ENCODE measurements at places on chromosomes 2 and 18.

DNA sequence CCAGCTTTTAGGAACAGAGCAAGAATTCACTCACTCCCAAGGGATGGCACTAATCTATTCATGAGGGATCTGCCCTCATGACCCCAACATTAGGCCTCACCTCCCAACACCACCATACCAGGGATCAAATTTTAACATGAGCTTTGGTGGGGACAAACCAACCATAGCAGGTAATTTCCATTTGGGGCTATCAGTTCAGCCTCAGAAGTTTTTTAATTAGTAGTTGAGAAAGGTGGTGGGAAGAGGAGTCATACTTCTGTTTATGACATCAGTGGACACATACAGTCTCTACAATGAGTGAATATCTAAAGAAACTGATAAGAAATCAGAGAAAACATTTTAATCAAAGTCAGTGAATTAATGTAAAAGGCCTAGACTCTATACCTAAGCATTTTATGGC is 59.6 kb upstream of the EMILIN2 start:
- DNase-seq = no peak

GRCh38 chr18:79596446-79597175 is 83.0 kb upstream of the CTDP1 start:
- no peak for DNase-seq

GRCh38 chr2:203040966-203041521 is 26.4 kb downstream of the NBEAL1 start:
- no peak for DNase-seq

- DNase-seq = no peak
Measured at GRCh38 chr2:213789940-213790339, 505.7 kb downstream of the SPAG16 start.

- DNase-seq = peak; percentile 45
Measured at GRCh38 chr18:45690975-45691815, 32.8 kb upstream of the SLC14A1 start.

DNA sequence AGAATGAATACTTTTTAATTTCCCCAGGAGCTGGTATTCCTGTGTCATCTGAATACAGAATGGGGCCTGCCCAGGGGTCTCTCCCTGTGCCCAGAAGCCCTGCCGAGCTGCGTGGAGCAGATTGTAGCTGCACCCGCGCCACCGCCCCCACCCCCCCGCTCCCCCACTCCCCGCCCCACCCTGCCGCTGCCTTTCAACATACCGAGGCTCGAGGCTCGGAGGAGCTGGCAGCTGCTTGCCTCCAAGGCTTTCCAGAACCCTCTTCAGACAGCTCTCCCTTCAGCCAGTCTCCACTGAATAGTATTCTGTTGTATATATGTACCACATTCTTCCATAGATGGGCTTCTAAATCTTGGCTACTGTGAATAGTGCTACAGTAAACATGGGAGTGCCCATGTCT is 150.7 kb downstream of the TSN start:
- DNase-seq = no peak

DNA sequence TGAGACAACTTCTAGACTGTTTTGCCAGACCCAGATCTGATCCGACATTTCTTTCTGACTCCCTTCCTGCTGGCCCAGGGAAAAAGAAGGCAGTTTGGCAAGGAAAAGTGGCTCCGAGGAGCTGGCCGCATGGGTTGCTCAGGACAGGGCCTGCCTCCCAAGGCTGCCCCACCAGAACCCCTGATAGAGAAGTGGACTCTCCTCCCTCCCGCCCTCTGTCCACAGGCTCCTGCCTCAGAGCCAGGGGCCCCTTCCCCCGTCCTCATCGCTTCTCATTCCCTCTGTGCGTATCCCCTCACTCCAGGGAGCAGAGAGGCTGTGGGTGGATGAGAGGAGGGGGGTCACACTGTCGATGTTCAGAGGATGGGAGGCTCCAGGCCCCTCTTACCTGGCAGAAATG is 110.2 kb downstream of the TNS1 start:
- no peak for DNase-seq

- no peak for DNase-seq
Measured at GRCh38 chr2:188091220-188091619, 200.5 kb upstream of the GULP1 start.

DNA sequence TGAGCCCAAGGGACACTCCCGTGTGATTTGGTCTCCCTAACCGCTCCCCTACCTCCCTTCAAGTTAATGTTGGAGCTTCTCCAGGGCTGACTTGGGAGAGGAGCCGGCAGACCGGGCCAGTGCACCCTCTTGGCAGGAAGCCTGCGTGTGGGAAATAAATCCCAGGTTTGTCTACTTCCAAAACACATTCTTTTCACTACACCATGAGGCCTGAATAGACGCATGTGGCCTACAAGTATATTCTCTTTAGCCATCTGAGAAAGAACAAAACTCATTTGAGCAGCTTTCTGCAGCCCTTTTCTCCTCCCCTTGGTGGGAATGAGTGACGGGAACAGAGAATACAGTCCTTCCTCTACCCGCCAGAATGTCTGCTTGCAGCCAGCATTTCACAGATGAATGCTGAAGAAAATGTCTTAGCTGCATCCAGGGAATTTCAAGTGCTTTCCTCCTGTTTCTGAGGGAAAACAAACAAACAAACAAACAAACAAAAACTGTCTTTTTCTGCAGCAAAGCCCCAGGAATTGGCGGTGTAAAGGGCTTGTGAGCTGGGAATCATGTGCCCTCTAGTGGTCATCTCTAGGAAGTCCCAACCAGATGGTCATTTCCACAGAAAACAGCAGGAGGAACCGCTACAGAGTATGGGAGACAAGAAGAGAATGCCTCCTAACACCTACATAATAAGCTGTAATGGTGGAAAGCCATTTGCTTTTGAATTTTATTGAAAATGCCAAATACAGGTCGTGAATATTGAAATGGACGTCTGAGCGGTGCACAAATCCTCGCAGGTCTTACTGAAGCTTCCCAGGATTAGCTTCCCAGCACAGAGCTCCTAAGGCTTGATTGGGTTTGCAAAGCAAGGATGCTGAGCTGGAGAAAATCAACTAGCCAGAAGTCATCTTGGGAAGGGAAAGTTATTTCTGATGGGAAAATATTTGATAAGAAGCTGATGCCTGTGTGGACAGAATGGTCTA is 41.2 kb upstream of the DAPL1 start:
- DNase-seq = peak; percentile 51

GRCh38 chr2:8620611-8621382 is 61.1 kb upstream of the ID2 start:
- no peak for DNase-seq

DNA sequence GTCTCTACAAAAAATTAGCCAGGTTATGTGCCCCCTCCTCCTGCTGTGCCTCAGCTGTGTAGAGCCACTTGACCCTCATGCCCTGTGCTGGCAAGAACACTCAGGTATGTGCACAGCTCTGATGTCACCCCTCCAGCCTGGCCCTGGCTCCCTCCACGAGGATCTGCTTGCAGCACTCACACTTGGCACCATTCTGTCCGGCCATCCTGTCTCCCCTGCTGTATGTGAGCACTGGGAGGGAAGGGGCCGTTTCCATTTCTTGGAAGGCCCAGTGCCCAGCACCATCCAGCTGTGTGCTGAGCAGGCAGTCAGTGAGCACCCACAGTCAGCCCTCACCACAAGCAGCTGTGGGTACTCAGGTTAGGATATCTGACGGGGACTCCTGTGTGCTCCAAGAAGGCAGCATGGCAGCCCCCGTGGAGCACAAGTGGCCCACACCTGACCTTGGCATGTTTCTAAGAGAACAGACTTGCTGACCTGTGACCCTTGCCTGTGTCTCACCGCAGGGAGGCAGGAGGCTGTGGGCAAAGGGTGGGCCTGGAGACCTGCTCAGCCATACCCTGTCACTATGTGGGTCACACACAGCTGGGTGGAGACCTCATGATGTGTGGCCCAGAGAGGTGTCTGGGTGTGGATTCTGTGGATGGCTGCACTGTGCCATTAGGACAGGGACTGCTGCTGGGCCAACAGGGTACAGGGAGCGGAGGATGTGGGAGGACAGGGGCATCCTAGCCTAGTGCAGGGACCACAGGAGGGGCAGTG is 31.5 kb downstream of the USP34 start:
- DNase-seq = no peak

DNA sequence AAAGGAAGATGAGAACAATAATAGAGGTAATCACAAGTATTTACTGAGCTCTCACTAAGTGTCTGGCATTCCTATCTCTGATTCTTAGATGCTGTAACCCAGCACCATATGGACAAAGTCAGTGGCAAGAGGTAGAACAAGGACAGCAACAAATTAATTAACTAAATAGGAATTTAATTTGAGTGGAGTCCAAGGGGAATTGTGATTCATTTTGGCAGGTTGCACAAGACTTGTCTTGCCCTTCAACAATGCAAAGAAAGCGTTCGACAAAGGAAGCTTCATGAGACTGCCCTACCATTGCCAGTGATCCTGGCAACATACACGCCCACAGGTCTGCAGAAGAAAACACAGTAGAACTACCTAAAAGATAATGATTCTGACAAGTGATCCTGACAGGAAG is 221.6 kb downstream of the RBM43 start:
- DNase-seq = no peak

- no peak for DNase-seq
Measured at GRCh38 chr18:42798606-42799170, 316.8 kb downstream of the RIT2 start.

DNA sequence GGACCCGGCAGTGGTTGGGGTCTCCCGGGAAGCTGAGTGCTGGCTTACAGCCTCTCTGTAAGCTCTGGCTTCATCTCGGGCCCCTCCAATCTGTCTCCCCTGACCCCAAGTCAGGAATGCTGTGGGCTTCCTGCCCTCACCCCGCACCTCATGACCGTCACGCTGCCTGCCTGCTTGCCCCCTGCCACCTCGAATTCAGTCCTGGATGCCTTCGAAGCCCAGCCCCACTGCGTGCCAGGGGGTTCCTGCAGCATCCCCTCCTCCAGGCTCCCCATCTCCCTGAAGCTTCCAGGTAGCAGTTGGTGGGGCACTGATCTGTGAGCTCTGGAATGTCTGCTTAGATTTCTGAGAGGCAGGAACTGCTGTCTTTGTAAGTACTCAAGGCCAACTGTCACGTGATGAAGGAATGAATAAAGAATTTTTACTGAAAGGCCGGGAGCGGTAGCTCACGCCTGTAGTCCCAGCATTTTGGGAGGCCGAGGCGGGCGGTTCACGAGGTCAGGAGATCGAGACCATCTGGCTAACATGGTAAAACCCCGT is 6.5 kb downstream of the CLHC1 start:
- DNase-seq = no peak

GRCh38 chr2:168639441-168639898 is 163.0 kb upstream of the NOSTRIN start:
- DNase-seq = no peak

GRCh38 chr2:171325886-171326585 is 107.8 kb downstream of the METTL8 start:
- no peak for DNase-seq

DNA sequence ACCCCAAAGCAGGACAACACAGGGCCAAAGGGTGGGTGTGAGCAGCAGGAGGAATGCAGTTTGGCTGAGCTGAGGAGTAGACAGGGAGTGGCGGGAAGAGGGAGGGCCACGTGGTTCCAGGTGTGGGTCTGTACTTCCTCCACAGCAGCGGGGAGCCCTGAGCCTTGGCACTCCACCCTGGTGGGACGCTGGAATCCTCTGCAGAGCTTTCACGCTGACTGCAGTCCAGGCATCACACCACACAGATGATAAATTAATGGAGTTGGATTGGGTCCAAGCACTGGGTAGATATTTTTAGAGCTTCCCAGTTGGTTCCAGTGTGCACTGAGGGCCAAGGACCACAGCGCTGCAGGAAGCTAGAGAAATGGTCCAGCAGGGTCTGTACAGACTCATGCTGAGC is 67.0 kb upstream of the TMEM200C start:
- no peak for DNase-seq

DNA sequence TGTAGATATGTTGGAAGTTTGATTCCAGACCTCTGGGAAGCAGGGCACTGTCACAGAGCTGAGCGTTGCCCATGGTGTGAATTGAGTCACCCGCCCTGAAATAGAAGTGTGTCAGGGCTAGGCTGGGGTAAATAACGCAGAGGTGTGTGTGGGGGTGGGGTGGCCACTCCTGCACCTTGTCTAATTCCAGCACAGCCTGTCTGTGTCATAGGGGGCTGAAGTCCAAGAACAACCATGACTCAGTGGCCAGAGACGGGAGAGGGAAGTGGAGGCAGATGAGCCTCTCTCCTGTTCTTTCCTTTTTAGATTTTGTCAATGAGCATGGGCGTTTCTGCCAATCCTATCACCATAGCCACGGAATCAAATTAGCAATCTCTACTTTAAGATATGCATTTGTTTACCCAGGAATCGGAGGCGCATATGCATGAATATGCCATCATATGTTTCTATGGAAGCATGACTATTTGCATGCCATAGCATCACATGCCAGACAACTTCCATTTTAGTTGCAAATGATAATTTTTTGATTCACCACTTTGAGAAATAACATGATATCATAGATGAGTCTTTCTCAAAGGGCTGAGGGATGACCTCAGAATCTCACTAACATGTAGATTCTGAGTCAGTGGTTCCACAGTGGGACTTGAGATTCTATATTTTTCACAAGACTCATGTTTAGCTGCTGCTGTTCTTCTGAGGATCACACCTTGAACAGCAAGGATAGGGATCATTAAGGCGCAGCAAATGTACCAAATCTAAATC is 852.9 kb downstream of the DCDC2C start:
- no peak for DNase-seq

DNA sequence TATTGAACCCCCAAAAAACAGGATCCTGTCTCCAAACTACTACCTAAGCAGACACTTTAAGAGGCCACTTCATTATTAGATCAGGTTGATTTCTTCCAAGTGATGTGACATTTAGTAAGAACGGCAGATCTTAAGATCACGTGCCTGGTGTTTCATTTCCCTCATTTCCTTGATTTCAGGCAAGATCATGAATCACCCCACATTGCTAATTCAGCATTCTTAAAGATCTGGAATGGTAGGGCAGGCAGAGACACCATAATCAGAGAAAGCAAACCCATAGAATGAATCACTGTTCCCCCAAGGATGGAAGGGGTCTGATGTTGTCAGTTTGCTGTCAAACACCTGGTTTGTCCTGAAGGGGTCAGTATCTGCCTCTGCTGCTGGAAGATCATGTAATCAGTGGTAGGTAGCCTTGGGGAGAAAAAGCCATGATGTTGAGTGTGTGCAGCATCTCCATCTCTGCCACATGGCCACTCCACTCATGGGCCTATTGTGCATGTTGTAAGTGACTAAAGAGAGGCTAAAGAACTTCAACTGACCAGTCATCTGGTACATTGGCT is 133.9 kb downstream of the ARHGAP15 start:
- DNase-seq = no peak

DNA sequence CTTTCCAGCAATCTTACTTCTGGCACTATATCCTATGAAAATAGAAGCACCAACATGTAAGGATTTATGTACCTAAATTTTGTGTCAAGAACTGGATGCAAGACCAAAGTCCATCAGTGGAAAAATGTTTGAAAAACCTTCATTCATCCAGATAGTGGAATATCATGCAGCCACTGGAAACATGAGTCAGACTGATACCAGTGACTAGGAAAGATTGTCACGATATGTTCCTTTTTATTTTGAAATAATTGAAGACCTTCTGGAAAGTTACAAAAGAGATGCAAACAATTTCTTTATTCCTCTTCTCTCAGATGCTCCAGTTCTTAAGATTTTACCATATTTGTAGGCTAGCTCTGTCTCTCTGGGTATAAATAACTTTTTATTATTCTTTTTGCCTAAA is 40.5 kb upstream of the IL1R2 start:
- no peak for DNase-seq
